ENCODE measurements at places on chromosomes 5 and 9. TPM values are rescaled to one million over a fixed set of nuclear protein-coding genes. Genes with fewer than 3 reads are reported as not detected.
A peak's percentile ranks its signal among the peaks of the same experiment; 100 is the strongest.

The RLN1 gene
- total RNA-seq = not detected

The GRM6 gene
- not detected for total RNA-seq

The GPR151 gene
- not detected for total RNA-seq

The FAM13B gene
- total RNA-seq = 15.0 TPM

DNA sequence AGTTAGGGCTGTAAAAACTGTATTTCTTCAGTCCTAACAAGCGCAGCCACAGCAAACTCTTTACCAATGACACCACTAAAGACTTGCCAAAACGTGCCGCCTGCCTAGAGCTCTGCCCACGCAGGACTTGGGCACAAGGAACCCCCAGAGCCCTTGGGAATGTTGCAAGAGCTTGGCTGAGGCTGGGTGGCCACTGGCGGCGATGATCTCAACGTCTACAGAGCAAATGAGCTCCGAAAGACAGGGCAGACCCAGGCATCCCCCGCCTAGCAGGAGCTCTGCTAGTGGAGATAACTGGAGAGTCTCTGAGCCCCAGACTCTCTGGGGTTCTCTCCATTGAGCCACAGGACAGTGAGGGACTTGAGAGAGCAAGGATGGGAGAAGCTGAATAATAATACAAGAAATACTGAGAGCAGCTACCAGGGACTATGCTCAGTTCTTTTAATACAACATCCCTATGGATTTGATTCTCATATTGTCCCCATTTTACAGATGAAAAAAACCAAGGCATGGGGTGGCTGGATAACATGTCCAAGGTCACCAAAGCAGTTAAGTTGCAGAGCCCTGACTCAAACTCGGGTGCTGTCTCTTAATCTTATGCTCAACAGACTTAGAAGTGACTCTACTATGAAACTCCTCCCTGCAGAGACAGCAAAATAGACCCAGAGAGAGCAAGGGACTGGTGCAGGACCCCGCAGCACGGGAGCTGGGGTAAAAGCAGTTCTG lies 32.5 kb downstream of the SHB start:
- DNase-seq = peak; percentile 88

DNA sequence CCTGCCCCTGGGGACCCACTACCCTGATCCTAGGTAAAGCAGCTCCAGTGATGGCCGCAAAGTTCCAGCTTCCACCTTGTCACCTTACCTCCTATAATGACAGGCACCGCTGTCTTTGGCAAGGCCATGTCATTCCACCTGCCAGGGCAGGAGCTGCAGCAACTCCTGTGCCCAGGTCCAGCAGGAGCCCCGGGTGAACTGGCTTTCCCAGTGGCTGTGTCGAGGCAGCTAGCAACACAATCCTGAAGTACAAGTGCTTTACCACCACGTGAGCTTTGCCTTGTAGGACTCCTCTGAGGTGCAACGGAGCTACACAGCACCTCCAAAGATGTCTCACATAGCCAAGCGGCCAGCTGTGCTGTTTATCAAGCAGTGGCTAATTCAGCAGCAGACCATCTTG lies 20.7 kb upstream of the MGAT1 start:
- no peak for DNase-seq

GRCh38 chr5:126777257-126777974 lies 480 bp downstream of the LMNB1 start:
- peak; percentile 75 for DNase-seq

GRCh38 chr5:62791059-62791458 lies 212.4 kb downstream of the LRRC70 start:
- no peak for DNase-seq

GRCh38 chr9:134724202-134724911 lies 82.8 kb downstream of the COL5A1 start:
- DNase-seq = no peak

DNA sequence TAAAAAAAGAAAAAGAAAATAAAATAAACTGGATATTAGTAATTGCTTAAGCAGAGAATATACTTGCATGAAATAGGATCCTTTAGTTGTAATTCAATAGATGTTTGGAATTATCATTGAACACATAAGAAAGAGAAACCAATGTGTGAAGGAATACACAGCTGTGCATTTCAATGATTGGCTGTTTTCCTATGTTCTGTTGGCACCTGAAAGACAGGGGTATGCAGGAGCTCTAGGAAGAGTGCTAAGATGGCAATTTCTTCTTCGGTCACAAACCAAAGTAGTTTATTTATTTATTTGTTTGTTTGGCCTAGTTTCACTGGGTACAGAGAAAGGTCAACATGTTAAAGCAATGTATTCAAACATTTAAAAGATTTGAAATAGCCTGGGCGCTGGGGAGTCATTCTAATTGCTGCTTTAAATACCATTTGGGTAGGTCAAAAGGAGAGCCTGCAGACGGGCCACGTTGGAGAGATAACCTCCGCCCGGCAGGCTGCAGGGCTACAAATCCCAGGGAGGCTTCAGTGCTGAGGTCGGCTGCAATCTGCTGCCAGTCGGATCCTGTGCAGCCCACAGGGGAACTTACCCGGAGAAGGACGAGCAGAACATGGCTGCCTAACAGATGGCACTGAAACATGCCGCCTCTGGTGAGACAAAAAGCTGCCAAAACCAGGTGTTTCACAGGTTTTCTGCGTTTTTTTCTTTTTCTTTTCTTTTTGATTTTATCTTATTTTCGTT lies 154.2 kb upstream of the TYRP1 start:
- DNase-seq = no peak

DNA sequence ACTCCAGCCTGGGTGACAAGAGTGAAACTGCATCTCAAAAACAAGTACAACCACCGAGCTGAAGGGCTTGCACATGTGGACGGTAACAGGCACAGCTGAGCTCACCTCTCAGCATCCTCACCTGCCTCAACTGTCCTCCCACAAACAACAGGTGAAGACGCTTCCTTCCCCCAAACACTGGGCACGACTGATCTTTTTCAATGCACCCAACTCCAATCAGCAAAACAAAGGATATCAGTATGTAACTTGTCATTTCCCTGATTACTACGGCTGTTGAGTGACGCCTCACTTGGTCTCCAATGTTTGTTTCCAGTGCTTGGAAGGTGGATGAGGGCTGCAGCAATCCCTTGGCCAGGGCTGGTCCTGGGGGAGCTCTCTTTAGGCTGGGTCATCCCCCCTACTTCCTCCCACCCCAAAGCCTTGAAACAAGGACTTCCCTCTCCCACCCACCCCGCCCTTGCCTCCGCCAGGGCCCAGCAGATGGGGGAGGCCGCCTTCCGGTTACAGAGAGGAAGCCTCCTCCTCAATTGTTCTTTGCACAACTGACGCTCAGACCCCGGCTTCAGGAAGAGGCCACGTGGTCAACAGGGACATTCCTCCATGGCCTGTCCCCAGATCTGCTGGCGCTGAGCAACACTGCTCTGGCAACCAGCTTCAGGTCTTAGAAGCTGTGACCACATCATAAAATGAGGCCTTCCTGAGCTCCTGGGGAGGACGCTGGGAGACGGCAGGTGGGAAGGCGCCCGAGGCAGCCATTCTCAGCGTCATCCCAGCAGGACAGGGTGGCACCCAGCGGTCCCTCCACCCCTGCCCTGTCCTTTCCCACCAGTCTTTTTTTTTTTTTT lies 5.9 kb downstream of the FAM78A start:
- no peak for DNase-seq

DNA sequence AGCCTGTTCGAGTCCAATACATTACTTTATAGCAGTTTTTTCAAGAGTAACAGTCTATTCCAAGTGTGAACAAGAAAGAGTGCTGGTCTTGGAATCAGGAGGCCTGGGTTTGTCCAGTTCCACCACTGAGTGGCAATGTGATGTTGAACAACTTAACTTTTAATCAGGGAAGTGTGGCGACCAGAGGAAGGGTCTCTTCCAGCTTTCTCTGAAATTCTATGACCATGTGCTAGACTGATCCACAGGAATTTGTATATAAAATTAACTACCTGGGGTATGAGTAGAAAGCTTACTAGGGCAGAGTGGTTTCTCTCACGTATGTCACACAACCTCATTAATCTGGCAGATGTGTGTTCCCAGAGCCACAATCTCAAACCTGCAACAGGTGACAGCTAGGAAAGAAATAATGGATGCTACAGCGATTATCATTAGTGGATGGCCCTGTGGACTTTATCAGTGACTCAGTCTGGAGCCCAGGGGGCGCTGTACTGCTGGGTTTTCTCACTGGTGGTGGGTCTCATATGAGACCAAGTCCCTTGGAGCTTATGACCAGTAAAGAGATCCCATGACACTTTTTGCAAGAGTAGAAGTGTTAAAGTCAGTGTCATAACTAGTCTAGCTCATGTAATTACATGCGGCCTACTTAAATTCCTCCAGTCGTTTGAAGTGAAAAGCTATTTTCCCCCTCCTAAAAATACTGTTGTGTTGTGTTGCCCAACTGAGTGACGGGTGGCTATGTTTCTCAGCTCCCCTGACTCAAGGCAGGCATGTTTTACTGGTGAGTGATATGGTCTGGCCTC lies 116.5 kb downstream of the GDNF start:
- DNase-seq = no peak

- DNase-seq = no peak
These were observed 60.5 kb downstream of the PTCD2 start for GRCh38 chr5:72380492-72381274.

DNA sequence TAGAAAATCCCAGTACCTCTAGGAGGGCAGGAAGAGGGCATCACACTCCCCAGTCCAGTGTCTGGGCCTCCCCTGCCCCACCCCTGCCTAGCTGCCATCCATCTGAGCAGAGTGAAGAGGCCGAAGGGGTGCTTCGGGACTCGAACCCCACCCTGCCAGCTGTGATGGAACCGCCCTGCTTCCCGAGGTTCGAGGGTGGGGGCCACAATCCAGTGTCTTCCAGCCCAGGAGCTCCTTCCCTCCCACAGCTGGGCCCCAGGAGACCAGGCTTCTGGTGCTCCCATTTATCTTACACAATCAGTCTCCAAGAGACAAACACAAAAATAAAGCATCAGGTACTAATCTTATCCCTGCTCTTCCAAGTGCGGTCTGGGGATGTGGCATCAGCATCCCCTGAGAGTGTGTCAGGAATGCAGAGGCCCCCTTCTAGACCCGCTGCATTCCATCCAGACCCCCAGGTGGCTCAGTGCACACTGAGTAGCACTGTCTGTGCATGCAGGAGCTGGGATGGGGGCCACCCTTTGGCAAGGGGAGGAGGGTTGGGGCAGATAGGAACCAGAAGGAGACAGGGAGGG lies 122.8 kb upstream of the TBC1D2 start:
- no peak for DNase-seq

- DNase-seq = no peak
These were observed 16.7 kb downstream of the PDLIM4 start for GRCh38 chr5:132274050-132274792.

Measured in MG63 (cell line).